ENCODE measurements at places on chromosomes 11 and 22.

DNA sequence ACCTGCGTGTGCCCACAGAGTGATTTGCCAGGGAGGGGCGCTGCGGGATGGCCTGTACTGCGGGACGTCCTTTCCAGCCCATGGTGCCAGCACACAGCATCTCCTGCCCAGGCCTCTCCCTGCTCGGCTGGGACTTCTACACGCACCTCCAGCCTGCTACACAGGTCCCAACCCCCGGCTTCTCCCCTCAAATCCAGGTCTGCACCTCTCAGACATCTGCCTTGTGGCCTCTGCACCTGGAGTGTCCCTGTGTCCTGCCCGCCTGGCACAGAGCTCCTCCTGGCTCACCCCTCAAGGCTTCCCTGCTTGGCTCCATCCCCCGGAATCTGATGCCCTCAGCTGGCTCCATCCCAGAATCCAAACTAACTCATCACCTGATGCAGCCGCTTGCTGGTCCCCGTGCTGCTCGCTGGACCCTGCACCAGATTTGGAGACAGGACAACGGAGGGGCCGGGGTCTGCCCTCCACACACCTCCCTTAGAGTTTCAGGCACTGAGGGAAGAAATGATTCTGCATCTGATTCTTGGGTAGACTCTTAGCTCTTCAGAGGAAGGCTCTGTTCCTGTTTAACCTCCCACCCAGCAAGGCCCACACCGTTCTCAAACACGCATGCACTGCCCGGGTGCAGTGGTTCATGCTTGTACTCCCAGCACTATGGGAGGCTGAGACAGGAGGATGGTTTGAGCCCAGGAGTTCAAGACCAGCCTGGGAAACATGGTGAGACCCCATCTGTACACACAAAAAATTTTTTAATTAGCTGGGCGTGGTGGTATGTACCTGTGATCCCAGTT, 4.0 kb upstream of the LSP1 start:
- DNase-seq, result no peak

DNA sequence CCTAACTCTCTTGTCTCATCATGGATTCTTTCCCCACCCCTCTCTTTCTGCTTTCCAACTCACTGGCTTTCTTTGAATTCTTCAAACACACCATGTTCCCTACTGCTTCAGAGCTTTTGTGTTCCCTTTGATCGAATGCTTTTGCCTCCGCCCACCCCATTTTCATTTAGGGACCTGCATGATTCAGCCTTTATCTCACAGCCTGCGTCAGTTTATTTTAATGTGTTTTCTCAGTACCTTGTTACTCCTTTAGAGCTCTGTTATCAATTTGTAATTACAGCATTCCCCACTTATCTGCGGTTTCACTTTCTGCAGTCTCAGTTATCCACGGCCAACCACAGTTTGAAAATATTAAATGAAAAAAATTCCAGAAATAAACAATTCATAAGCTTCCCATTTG, 451.3 kb downstream of the METTL15 start:
- no peak for DNase-seq

DNA sequence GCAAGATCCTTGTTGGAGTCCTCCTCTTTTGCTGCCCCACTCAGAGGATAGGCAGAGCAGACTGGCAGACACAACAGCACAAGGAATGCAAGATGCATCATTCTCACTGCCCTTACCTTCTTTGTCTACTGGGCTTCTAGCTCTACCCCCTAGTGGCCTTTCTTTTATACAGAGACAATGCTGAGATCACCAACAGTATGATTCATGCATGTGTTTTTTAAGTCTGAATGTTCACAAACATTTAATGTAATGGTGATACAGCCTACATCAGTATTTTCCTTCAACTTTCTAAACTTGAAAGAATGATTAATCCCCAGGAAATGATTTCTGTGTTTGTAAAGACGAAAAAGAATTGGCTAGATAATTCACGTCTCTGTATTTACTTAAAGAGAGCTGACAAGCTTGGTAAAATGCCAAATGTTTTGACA, at the start of gene MMP10:
Gene MMP10 (minus strand): TSS at position 138 of the 428 bp plus-strand sequence. CDS start 37 bp downstream, at position 101.
- no peak for DNase-seq

DNA sequence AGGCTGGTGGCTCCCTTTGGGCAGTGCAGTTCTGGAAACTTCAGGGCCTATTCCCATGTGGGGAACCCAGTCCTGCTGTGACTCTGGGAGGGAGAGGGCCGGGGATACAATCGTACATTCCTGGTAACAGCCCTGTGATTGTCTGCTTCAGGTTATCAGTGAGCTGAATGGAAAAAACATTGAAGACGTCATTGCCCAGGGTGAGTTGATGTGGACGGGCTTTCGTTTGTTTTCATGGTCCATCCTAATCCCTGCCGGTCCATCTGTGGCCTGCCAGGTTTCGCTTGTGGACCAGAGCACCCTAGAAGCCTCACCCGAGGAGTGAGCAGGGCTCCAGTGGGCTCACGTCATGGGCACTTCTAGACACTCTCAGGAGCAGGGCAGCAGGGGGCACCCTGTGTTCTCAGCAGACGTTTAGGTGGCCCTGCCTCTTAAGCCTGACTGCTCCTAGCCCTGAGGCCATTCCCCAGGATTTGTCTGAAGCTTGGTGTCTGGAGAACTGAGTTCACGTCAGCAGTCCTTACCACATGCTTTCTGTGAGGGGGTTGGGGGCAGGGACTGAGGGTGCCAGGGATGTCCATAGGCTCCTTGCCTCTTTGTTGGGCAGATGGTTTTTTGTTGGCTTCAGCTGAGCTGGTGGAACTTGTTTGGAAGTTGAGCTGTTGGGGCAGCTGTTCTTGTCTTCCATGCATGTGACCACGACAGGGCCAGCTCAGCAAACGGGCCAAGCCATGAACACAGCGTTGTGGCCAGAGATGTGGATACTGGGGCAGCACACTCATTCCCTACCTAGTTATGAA, 1.9 kb downstream of the RPLP2 start:
- no peak for DNase-seq

- no peak for DNase-seq
Measured at GRCh38 chr11:2473361-2474058, 28.7 kb downstream of the KCNQ1 start.

- DNase-seq, result no peak
Measured at GRCh38 chr22:25176799-25177198, 22.9 kb upstream of the CRYBB3 start.

- DNase-seq, result no peak
Measured at GRCh38 chr11:27357250-27357649, 5.8 kb downstream of the CCDC34 start.

DNA sequence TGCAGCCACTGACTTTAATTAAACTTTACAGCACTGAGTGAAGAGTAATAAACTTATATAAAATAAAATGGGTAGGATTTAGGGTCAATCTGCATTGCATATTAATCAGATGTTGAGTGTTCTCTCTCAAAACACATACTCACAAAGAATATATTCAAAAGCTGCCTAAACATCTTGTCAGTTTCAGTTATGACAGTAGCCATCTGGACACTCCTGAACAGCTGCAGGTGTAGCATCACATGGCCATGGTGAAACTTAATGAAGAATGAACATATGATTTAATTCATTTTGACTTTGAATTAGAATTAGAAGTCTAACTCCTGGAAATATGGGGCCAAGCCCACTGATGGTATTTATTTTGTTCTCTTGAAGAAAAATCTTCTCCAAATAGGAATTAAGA, 684.3 kb upstream of the RAG2 start:
- no peak for DNase-seq

GRCh38 chr11:132346558-132347148, 976.2 kb downstream of the NTM start:
- DNase-seq, result no peak

Data from activated naive CD4-positive, alpha-beta T cell (primary cell).